ENCODE measurements at places on chromosomes 7 and 10.

GRCh38 chr10:125363791-125364190, 203.4 kb upstream of the CTBP2 start:
- no peak for DNase-seq

- DNase-seq, result peak; percentile 36
Measured at GRCh38 chr10:133442191-133442966, 11.4 kb upstream of the SCART1 start.

DNA sequence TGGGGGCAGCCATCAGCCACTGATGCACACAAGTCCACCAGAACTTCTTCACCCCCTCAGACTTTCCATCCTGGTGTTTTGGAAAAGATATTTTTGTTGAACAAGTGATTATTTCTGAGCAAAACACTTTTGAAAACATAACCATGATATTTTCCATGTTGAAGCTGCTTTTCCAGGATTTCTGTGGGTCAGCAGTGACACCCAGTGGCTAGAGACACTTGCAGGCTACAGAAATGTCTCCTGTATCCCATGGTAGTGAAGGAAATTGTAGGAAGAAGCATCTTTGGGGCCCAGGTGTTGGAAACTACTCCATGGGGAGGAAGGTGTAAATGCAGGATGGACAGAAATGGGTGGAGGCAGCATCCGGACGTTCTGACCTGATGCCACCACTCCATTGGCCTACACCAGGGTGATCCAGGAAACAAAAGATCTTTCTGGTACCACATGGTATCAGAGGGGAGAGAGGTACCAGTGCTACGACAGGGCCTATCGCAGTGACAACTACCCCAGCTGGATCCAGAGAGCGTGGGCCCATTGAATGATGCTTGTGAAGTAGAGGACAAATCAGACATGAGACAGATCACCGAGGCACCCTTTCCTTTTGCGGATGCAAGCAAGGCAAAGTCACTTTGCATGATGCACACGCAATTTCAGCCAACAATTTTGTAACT, 111.7 kb upstream of the COBL start:
- no peak for DNase-seq

DNA sequence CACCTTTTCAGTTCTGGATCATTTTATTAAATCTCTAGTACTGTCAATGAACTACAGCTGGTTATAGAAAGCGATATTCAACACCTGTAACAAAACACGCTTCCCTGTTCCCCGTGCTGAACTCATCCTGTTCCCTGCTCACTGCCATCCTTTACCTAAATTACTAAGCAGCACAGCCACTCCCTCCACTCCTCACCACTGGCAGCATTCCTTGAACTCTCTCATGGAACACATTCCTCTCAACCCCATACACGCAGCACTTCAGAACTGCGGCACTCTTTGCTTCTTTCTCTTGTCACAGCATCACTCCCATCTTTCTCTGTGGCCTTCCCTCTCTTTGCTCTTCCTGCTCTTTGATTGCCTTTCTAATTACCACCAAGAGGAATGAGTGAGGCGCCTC, 27.4 kb downstream of the RELN start:
- DNase-seq, result no peak

GRCh38 chr7:158861004-158861787, 4.8 kb downstream of the DYNC2I1 start:
- no peak for DNase-seq

DNA sequence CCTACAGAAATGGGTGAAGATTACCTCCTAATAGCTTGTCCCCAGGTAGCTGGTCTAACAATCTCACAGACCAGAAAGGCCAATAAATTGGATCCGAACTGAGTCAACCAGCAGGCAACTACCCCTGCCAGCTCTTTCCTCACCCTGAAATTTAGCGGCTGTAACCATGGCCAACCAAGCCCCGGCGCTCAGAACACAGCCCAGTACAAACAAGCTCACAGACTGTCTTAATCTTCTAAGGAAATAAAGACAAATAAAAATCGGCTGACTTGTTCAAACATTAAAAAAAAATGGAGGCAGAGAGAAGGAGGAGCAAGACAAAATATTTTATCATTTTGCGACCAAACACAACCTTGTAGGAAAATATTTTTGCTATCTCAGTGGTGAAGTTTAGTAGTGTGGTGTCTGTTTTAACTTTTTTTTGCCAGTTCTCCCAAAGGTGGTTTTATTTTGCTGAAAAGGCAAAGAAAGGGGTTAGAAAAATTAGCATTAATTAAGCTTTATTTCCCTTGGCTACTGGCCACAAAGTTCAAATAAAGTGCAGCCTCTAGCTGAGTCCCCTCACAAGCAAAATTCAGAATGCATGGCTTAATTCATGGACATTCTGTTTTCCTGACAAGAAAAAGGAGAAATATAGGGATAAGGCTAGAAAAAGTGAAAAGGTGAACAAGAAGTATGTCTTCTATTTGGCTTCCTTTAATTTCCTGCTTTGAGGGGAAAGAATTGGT, 313.0 kb upstream of the NPVF start:
- no peak for DNase-seq

GRCh38 chr7:100483090-100483721, 521 bp upstream of the NYAP1 start:
- DNase-seq, result peak; percentile 86

DNA sequence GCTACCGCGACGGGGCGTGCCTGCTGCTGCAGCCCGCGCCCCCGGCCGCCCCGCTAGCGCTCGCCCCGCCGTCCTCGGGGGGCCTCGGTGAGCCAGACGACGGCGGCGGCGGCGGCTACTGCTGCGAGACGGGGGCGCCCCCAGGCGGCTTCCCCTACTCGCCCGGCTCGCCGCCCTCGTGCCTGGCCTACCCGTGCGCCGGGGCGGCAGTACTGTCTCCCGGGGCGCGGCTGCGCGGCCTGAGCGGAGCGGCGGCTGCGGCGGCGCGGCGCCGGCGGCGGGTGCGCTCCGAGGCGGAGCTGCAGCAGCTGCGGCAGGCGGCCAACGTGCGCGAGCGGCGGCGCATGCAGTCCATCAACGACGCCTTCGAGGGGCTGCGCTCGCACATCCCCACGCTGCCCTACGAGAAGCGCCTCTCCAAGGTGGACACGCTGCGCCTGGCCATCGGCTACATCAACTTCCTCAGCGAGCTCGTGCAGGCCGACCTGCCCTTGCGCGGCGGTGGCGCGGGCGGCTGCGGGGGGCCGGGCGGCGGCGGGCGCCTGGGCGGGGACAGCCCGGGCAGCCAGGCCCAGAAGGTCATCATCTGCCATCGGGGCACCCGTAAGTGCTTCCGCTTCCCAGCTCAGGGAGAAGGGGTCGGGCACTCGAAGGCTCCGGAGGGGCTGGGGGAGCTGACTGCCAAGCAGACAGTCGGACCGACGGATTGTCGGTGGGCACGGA, 761 bp downstream of the PTF1A start:
- DNase-seq, result no peak

DNA sequence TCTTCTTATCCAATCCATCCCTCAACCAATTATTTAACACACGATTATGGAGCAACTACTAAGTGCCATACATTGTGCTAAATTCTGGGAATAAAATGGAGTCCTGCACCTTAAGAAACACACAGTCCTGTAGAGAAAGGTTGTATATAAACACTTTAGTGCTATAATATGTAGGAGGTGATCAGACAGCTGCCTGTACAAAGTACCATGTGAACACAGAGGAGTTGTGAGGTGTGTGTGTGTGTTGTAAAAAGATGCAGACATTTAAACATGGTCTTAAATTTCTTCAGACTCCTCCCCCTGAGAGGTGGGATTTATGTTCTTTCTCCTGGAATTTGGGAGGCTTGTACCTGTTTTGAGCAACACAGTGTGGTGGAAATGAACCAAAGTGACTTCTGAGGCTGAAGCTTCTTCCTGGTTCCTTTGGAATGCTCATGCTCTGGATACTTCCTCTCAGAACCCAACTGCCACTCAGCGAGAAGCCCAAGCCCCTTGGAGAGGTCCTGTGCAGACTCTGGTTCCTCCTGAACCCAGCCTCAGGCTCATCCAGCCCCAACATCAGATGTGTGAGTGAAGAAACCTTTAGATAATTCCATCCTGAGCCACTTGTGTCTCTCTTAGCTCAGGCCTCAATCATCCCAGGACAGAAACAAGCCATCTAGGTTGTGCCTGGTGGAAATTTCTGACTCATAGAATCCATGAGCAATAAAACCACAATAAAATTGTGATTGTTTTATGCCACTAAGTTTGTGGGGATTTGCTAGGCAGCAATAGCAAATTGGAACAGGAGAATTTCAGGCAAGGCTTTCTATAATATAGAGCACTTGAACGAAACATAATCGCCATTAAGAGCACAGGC, 161.2 kb upstream of the FAM3C start:
- DNase-seq, result no peak

DNA sequence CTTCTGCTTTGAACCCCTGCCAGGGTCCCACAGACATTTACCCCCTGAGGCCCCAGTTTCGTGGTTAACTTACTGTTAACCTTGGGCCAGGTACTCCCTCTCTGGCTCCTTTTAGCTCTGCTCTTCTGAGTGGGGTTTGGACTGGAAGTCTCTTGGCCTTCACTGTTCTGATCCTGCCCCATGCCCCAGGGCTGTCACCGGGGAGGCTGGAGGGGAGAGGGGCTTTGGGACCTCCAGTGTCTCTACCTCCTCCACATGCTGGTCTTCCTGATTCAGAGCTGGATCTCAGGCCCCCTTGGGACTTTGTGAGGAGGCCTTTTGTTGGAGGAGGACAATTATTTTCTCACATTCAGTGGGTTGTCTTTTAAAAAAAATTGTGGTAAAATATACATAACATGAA, 12.7 kb upstream of the PALD1 start:
- DNase-seq, result no peak

DNA sequence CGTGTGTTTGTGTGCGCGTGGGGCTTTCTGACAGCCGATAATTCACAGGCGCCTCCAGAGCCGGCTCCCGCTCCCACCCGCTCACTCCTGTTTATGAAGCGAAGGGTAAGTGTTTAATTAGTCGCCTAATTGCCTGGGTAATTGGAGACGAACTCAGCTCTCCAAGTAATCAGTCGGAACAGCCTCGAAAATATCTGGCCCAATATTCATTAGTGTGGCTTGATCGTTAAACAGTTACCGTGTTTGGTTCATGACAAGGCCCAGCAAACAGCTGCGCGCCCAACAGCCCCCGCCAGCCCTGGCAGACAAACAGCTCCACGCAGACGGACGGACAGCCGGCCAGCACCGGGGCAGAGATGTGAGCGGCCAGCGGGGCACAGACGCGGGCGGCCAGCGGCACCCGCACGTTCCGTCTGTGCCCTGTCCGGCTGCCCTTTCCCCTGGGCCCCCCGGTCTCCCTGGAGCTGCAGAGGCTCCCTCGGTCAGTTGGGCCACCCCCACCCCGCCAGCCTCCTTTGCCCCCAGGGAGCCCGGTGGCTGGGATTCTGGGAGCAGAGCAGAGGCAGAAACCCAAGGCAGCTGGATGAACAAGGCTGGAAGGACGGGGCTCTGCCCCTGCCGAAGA, 98.2 kb downstream of the UNCX start:
- DNase-seq, result no peak

DNA sequence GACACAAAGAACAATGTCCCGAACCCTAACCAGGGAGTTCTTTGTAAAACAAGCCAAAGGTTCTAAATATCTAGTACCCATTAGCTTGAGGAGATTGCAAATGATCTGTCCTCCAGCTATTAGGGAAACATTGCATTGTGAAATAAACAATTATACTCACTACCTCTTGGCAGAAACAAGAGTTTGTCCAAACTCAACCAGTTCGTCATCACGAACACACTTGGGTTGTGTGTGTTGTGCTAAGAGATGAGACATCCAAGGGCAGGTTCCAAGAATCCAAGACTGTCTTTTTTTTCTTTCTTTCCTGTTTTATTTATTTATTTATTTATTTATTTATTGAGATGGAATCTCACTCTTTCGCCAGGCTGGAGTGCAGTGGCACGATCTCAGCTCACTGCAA, 793.1 kb upstream of the AUTS2 start:
- no peak for DNase-seq

DNA sequence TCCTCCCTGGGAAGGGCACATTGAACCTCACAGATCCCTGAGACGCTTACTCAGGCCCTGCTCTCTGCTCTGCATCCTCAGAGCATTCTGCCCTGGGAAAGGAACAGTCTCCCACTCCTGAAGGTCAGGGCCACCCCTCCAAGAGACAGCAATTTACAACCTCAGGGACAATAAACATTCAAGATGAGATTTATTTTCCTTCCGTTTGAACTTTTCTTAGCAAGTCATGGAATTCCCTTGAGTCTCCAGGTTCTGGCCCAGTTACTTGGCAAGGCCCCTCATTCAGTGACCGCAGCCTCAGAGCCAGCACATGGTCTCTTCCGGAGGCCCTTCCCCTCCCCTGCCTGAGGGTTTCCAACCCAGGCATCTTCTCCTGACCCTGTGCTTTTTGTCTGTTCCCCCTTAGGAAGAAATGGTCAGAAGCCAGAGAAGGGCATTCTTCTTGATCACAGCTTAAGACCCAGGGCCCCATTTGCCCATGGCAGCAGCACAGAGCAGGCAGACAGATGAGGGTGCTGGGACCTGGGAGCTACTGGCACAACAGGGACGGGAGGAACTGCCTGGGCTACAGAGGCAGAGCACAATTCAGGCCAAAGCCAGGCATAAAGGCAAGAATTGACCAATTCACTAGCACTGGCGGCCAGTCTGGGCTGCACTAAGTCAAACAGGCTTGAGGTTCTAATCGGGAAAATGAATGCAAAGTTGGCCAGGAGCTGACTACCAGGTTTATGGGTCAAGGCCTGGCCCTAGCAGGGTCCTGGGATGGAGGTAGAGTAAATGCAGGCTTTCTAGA, 56.7 kb downstream of the VSTM4 start:
- no peak for DNase-seq

DNA sequence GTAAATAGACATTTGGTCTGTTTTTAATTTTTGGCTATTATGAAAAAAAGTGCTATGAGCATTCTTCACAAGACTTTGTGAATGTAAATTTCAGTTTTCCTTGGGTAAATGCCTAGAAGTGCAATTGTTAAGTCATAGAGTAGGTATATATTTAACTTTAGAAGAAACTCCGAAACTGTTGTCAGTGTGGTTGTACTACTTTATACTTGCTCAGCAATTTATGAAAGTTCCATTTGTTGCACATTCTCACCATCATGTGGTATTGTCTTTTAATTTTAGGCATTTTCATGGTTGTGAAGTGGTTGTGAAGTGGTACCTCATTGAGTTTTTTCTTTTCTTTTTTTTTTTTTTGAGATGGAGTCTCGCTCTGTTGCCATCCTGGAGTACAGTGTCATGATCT, 60.0 kb downstream of the TYW1 start:
- DNase-seq, result no peak

GRCh38 chr7:159015454-159016410, 128.9 kb downstream of the VIPR2 start:
- DNase-seq, result no peak

DNA sequence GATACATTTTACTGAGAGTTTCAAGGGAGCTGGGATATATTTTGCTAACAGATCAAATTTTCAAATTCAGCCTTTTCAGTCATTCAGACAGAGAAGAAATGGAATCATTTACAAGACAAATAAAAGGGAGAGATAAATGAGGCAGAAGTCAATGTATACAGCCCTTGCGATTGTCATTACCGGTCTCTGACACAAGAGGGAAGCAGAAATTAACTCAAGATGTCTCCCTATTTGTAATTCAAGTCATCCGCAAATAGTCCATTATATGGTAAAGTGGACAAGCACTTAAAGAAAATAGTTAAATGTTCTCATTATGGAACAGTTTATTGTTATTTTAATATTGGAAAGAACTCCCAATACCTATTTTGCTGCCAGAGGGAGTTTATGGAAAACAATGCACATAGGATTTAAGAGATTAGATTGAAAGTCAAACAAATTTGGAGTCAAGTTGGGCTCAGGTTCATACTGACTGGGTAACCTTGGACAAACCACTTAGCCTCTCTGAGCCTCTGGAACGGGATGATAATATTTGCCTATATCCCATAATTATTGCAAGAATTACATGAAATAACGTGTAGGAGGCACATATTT, 89.3 kb upstream of the PRKCQ start:
- DNase-seq, result peak; percentile 17

Data from CD4-positive, alpha-beta T cell treated with Interleukin-6 for 4 hours (primary cell).